PC-9 (cell line): ENCODE measurements at places on chromosomes 12 and 14. TPM values are rescaled to one million over a fixed set of nuclear protein-coding genes. Genes with fewer than 3 reads are reported as not detected.

DNA sequence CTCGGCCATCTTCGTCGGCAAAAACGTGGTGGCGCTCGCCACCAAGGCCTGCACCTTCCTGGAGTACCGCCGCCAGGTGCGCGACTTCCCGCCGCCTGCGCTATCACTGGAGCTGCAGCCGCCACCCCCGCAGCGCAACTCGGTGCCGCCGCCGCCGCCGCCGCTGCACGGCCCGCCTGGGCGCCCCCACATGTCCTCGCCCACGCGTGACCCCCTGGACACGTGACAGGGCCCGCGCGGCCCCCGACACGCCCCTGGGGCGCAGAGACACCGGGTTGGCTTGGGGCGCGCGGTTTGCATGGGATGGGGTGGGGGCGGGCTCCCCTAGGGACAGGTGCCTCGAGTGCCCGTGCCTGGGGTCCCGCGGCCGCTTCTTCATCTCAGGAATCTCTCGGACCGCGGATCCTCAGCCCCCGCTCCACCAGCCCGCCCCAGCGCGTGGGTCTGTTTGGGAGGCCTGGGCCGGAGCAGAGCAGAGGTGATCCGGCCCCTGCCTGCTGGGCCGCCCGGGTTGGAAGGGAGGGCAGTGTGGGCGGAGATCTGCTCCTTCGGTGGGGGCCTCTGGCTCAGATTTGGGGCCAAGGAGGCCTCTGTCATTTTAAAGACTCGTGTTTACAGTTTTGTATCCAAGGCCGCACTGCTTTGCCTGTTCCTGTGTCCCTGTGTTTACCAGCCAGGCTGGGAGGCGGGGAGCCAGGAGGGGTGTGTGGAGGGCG, 3.3 kb downstream of the TMEM121 start:
- no peak for DNase-seq
- H3K27me3 ChIP-seq, result peaks cover 30% of the 10 kb centered on the region
- H3K27ac ChIP-seq, result no peak overlapping the region
- H3K4me3 ChIP-seq, result no peak overlapping the region
- H3K4me1 ChIP-seq, result no peaks in the 10 kb centered on the region
- no peaks in the 10 kb centered on the region for H3K36me3 ChIP-seq

- no peaks in the 10 kb centered on the region for H3K4me1 ChIP-seq
- no peak for DNase-seq
- no peak overlapping the region for H3K27ac ChIP-seq
- no peak overlapping the region for H3K4me3 ChIP-seq
- H3K36me3 ChIP-seq, result no peaks in the 10 kb centered on the region
Measured at GRCh38 chr12:52391618-52392002, 6.2 kb upstream of the KRT84 start.

The PLCZ1 gene
- total RNA-seq, result not detected in 2 replicates

GRCh38 chr12:121958541-121959240, 40.3 kb downstream of the CFAP251 start:
- no peaks in the 10 kb centered on the region for H3K36me3 ChIP-seq
- no peak overlapping the region for H3K4me3 ChIP-seq
- DNase-seq, result no peak
- no peak overlapping the region for H3K27ac ChIP-seq
- H3K27me3 ChIP-seq, result no peaks in the 10 kb centered on the region

DNA sequence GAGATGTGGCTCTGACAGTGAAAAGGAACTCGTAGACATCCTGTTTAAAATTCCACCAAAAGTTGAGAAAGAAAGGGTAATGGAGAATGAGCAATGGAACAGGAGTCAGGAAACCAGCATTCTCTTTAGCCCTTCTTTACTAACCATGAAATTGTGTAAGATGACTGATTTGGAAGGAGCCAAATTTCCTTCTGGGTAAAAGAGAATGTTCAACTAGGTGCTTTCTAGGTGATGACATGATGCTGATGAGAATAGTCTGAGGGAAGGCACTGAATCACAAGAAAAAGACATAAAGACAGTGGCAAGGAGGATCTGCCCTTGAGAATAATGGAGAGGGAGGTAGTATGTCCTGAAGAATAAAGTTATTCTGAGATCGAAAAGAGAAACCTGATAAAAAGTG, 2.2 kb downstream of the TSHR start:
- no peaks in the 10 kb centered on the region for H3K36me3 ChIP-seq
- peaks cover 10% of the 10 kb centered on the region; the same call in 1 of the 2 replicates for H3K27me3 ChIP-seq
- no peak overlapping the region for H3K27ac ChIP-seq
- H3K4me3 ChIP-seq, result no peak overlapping the region
- DNase-seq, result no peak
- no peaks in the 10 kb centered on the region for H3K4me1 ChIP-seq

GRCh38 chr14:33052943-33053342, 114.3 kb downstream of the NPAS3 start:
- H3K27ac ChIP-seq, result no peak overlapping the region
- H3K36me3 ChIP-seq, result no peaks in the 10 kb centered on the region
- H3K27me3 ChIP-seq, result no peaks in the 10 kb centered on the region
- no peak for DNase-seq
- no peaks in the 10 kb centered on the region for H3K4me1 ChIP-seq
- H3K4me3 ChIP-seq, result no peak overlapping the region

DNA sequence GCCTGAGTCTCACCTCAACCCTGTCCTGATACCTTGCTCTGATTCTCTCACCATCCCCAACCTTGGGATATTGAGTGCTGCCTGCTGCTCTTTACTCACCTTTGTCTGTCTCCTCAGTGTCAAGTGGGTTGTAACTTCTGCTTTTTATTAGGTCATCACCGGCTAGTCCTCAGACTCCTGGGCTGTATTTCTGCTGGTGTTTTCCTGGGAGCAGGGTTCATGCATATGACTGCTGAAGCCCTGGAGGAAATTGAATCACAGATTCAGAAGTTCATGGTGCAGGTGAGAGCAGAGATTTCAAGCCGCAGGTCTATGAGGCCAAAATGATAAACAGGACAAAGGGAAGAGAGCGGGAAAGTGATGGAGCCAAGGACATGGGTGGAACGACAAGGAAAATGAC, 498 bp downstream of the SLC39A2 start:
- no peaks in the 10 kb centered on the region for H3K27me3 ChIP-seq
- no peak overlapping the region for H3K4me3 ChIP-seq
- no peak for DNase-seq
- H3K36me3 ChIP-seq, result no peaks in the 10 kb centered on the region

The IKZF4 gene
- 7.4 and 9.6 TPM in 2 replicates for total RNA-seq

DNA sequence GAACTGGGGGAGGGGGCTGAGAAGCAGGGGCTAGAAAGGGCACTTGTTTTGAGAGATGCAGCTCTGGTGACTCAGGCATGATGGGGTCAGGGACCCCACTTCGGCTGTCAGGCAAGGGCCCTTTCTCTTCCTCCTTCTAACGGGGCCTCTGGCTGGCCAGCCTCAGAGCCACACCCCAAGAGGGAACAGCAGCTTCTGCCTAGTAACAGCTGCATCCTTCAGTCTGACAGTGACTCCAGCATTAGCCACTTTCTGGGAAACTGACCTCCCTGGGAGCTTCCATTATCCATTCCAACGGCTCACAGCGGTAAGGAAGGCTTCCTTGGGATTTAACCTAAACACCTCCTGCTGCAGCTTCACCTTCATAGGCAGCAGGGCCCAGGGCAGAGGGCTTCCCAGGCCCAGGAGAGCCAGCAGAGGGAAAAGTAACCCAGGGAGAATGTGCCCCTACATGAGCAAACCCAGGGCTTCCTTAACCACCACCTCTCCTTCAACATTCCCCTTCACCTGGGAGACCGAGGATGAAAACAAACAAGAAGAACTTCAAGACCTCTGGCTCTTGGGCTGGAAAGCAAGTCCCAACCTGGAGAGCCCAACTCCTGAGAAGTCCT, 2.7 kb downstream of the NCKAP5L start:
- no peak for DNase-seq
- no peak overlapping the region for H3K27ac ChIP-seq
- no peaks in the 10 kb centered on the region for H3K27me3 ChIP-seq
- no peaks in the 10 kb centered on the region for H3K36me3 ChIP-seq
- H3K4me1 ChIP-seq, result peaks cover 14% of the 10 kb centered on the region

- H3K4me3 ChIP-seq, result no peak overlapping the region
- H3K27me3 ChIP-seq, result no peaks in the 10 kb centered on the region
- peaks cover 19% of the 10 kb centered on the region for H3K4me1 ChIP-seq
- no peak overlapping the region for H3K27ac ChIP-seq
- no peak for DNase-seq
Measured at GRCh38 chr14:37083599-37083998, 88.8 kb downstream of the SLC25A21 start.

GRCh38 chr12:42426746-42427145, 100.8 kb downstream of the PPHLN1 start:
- no peaks in the 10 kb centered on the region for H3K36me3 ChIP-seq
- no peak overlapping the region for H3K4me3 ChIP-seq

- H3K4me3 ChIP-seq, result no peak overlapping the region
- peaks cover 4% of the 10 kb centered on the region; the same call in 1 of the 2 replicates for H3K36me3 ChIP-seq
- H3K4me1 ChIP-seq, result peaks cover 27% of the 10 kb centered on the region
- peak; percentile 74 for DNase-seq
Measured at GRCh38 chr12:15700595-15700994, 88.6 kb downstream of the EPS8 start.

GRCh38 chr14:62711351-62712023, 333.8 kb downstream of the KCNH5 start:
- no peaks in the 10 kb centered on the region for H3K36me3 ChIP-seq
- DNase-seq, result no peak
- H3K27ac ChIP-seq, result no peak overlapping the region
- H3K4me1 ChIP-seq, result no peaks in the 10 kb centered on the region
- H3K4me3 ChIP-seq, result no peak overlapping the region

The DPF3 gene
- not detected in 2 replicates for total RNA-seq

GRCh38 chr12:64882687-64883086, 58.2 kb downstream of the TBC1D30 start:
- H3K4me1 ChIP-seq, result 0 out of 2 replicates have a peak, but pooled peaks cover 6% of the 10 kb centered on the region
- H3K27me3 ChIP-seq, result no peaks in the 10 kb centered on the region
- H3K4me3 ChIP-seq, result no peak overlapping the region
- no peak overlapping the region for H3K27ac ChIP-seq

- no peak for DNase-seq
- peaks cover 11% of the 10 kb centered on the region; the same call in 1 of the 2 replicates for H3K4me1 ChIP-seq
- peak overlapping the region; percentile 68 for H3K27ac ChIP-seq
- H3K4me3 ChIP-seq, result no peak overlapping the region
- H3K27me3 ChIP-seq, result no peaks in the 10 kb centered on the region
- H3K36me3 ChIP-seq, result no peaks in the 10 kb centered on the region
Measured at GRCh38 chr12:24945845-24946244, 3.1 kb downstream of the BCAT1 start.

GRCh38 chr14:105216490-105217247, 31.7 kb upstream of the BTBD6 start:
- H3K4me3 ChIP-seq, result no peak overlapping the region
- no peaks in the 10 kb centered on the region for H3K36me3 ChIP-seq
- H3K4me1 ChIP-seq, result no peaks in the 10 kb centered on the region
- no peak for DNase-seq
- no peak overlapping the region for H3K27ac ChIP-seq

The DPY19L2 gene
- total RNA-seq, result not detected in 2 replicates
